Fibroblast of lung (primary cell): ENCODE measurements at places on chromosomes 1 and 21.

GRCh38 chr1:10171105-10171767, 39.1 kb upstream of the KIF1B start:
- no peak for DNase-seq

GRCh38 chr1:64282351-64282750, 78.9 kb downstream of the UBE2U start:
- no peak for DNase-seq

GRCh38 chr1:62361431-62361830, 42.2 kb upstream of the KANK4 start:
- no peak for DNase-seq

- DNase-seq, result peak; percentile 93
Measured at GRCh38 chr1:33455539-33456501, 16.6 kb upstream of the ZSCAN20 start.

GRCh38 chr1:152505083-152505482, 5.5 kb upstream of the LCE5A start:
- no peak for DNase-seq

DNA sequence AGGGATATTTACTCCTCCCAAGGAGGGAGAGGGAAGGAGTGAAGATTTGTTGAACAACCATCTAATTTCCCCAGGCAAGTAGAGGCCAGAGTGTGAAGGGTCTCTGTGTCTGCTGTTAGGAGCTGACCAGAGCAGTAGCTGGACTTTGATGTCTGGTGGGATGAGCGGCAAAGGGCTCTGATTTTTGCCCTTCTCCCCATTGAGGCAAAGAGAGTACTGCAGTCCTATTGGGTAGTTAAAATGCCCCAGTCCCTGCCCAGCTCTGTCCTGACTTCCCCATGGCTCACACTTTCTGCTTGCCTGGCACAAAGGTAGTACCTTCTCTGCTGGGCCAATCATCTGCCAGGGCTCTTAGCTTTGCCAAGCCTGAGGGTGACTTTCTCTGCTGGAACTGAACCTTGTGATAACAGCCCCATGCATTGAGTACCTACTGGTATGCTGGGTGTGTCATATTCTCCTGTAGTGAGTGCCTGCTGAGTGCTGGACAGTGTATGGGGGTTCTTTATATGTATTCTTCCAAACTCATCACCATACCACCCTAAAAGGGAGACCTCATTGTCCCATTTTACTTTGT, 64.0 kb upstream of the SELENON start:
- no peak for DNase-seq

DNA sequence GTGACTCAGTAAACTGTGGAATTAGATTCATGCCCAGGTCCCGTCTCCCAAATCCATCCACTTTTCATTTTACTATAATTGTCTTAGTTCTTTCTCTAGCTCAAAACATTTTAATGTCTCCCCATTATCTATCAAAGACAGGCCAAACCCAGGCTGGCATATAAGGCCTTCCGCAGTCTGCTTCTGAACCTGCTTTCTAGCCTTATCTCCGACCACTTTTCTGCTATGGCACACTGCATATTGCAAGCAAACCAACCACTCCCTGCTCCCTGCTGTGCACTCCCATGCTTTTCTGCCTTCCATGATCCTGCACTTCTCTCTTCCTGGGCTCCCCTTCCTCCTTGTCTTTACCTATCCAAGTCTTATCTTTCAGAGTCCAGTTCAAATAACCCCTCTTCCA, 17.3 kb upstream of the PIGM start:
- no peak for DNase-seq

GRCh38 chr1:156571261-156571852, 1.0 kb downstream of the IQGAP3 start:
- peak; percentile 93 for DNase-seq

- DNase-seq, result no peak
Measured at GRCh38 chr21:15219894-15220293, 155.1 kb upstream of the NRIP1 start.

DNA sequence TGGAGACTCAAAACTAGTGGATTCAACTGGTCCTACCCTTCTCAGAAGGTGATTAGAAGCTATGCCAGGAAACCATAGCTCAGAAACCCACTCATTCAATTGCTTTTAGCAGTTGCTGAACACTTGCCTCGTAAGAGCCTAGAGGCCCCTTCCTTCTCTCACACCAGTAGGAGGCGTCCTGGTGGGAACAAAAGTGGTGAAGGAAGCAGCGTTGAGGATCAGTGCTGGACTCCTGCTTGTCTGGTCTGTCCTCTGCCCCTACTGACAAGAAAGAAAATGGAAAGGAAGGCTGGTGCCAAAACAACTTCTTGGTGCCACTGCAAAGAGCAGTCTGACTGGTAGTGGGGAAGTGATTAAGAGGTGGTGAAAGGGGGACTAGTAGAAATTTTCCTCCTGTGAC, 269.7 kb downstream of the LMO4 start:
- DNase-seq, result no peak

GRCh38 chr1:208437401-208437800, 193.2 kb upstream of the PLXNA2 start:
- DNase-seq, result peak; percentile 32

DNA sequence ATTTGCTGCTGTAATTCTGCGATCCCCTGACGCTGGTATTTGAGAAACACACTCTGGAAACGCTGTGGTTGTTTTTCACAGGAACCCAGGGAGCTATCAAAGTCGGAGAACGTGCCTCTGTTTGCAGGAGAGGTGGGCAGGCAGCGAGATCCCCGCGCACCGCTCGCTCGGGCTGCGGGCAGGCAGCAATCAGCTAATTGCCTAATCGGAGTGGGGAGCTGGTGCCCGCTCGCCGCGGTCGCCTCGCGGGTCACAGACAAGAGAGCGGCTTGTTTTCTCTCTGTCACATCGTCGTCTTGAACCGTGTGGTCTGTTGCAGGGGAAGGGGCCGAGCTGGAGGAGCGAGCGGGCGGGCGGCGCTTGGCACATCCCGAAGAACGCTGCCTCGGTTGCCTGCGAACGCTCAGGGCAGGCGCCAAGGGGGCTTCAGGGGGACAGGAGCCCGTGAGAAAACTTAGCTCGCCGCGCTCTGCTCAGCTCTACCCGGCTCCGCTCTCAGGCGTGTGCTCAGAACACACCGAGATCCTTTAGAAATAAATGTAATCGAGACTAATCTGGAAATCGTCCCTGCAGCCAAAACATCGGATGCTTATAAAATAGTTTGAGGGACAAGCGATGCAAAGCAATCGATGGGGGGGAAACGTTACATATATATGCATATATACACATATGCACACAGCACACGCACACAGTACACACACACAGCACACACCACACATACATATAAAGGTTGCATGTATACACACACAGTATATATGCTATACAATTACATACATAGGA, 93.6 kb upstream of the SMYD2 start:
- DNase-seq, result peak; percentile 8

GRCh38 chr1:215471463-215471862, 95.6 kb upstream of the KCTD3 start:
- no peak for DNase-seq

GRCh38 chr1:31485166-31485565, 72.2 kb downstream of the SERINC2 start:
- DNase-seq, result no peak
